ENCODE measurements at places on chromosomes 1 and 21.

DNA sequence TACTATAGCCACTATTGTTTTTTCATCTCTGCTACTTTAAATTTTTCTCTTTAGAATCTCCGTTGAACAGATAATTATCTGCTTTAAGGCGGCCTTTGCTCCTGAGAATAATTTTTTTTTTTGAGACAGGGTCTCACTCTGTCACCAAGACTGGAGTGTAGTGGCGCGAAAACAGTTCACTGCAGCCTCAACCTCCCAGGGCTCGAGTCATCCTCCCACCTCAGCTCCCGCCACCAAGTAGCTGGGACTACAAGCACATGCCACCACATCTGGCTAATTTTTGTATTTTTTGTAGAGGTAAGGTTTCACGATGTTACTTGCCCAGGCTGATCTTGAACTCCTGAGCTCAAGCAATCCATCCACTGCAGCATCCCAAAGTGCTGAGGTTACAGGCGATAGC lies 28.6 kb downstream of the TRIT1 start:
- no peak for DNase-seq

- DNase-seq = peak; percentile 92
These were observed at the start of gene PHGDH for GRCh38 chr1:119711804-119712341. Gene PHGDH (plus strand): TSS chr1:119711934. CDS start chr1:119712023, 89 bp downstream.

- DNase-seq = peak; percentile 47
These were observed 18.5 kb downstream of the PLA2G2D start for GRCh38 chr1:20100632-20101355.

DNA sequence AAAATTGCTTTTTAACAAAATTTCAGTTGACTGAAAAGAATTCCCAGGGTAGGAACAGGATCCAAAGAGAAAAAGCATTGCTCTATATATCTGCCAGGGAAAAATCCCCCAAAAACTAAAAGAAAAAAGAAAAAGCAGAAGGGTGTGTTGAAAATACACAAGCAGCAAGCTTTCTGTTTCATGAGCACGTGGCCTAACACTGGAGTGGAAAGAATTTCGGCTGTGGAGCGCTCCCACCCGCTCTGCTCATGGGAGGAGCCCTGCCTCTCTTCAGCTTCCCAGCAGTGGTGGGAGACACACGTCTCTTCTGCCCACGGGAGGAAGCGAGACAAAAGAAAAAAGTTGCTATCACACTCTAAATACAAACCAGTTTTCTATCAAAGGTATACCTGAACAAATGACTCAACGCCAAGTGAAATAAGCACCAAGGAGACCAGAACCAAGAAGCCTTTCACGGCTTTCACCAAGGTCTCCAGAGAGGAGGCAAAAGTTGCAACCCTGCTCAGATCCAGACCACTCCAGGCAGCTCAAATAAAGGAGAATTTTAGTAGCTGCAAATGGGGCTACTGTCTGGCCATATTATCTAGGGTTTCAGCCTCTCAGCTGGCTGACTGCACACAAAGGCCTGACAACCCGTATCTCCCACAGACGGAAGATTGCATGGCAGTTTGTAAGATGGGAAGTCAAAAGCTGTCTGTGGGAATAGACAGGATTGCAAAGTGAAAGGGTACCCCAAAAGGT lies 29.5 kb upstream of the ZNF496 start:
- DNase-seq = peak; percentile 34

DNA sequence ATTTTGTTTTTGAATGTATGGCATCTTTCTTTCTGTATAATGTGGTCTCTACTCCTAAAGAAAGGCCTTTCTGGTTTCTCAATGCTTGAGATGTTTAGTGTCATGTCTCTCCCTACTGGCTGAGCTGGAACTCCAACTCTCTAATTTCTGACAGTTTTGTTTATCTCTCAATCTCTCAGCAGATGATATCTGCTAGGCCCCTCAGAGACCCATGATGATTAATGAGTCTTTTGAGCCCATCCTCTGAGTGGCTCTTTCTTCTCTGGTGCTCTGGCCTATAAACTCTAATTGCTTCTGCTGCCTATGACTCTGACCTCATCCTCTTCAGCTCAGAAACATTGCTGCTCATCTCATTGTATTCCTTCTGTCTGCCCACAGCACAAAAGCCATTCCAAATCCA lies 46.6 kb downstream of the CRB1 start:
- DNase-seq = peak; percentile 30

- DNase-seq = no peak
These were observed 274.4 kb downstream of the NTNG1 start for GRCh38 chr1:107415241-107415640.

GRCh38 chr1:3268281-3268680 lies 186.2 kb upstream of the ARHGEF16 start:
- no peak for DNase-seq

DNA sequence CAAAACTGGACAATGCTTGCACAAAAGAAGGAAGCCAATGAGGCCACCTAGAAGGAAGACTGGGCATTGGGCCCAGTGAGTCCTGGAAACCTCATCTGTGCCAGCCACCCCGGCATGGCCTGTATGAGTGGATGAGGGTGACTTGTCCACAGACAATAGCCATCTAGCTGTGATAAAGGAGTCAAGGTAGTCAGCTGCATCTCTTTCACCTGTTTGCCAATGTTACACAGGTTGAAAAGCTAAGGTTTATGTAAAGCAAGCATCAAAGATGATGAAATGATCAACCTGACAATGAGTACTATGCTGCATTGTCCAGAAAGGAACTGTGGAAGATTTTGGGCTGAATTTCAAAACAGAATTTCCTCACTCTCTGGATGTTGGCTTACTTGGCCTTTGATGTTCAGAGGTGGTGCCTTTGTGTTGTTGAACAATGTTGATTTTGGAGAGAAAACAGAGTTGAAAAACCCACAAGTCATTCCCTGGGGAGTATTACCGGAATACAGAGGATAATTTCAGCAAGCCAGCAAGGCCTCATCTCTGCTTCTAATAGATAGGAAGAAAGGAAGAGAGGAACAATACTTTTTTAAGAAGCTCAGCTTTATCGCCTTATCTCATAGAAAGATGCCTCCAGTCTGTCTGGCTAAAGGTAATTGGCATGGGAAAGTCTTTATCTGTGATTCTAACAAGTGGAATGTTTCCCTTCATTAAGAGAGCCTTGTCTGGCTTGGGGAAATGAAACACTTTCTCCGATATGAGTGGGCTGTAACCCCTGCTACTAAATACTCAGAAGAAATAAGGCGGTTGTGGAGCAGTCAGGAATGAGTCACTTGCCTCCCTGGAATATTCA lies 11.4 kb upstream of the SELE start:
- no peak for DNase-seq

GRCh38 chr1:95181096-95181495 lies 52.9 kb upstream of the RWDD3 start:
- DNase-seq = no peak
